ENCODE measurements at places on chromosomes 5 and 9.
A peak's percentile ranks its signal among the peaks of the same experiment; 100 is the strongest.

GRCh38 chr5:149632311-149633251, 51.3 kb downstream of the ARHGEF37 start:
- peak; percentile 70 for DNase-seq

DNA sequence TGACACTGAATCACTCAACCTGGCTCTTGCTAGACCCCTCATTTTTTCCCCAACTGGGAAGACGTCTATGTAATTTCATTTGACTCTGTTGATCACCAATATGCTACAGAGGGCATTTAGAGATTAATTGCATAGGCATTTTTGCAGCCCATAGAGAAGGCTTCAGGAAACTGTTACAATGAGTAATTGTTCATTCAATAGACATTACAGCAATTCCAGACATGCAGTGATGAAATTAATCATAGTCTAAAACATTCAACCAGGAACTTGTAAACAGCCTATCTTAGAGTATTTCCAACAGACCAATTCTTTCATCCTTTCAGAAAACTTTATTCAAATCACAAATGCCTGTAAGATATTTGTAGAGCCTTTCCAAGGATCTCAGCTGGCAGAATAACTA, 122.3 kb downstream of the MARCHF11 start:
- no peak for DNase-seq

DNA sequence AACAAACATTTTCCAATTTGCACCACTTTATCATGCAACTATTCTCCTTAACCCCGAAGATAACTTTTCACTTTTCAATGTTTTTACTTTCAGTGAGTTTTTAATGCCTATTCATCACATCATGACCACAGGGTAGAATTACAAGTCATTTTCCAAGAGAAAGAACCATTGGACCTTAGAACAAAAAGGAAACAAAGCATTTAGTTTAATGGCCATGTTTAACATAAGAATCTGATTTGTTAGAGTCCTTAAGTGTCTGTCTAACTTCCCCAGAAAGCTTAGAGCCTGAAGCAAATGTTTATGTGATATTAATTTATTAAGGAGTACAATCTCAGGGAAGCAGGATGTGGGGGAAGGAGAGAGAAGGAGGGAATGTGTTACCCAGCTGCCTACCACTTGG, 325.8 kb upstream of the RIOK2 start:
- DNase-seq: no peak

DNA sequence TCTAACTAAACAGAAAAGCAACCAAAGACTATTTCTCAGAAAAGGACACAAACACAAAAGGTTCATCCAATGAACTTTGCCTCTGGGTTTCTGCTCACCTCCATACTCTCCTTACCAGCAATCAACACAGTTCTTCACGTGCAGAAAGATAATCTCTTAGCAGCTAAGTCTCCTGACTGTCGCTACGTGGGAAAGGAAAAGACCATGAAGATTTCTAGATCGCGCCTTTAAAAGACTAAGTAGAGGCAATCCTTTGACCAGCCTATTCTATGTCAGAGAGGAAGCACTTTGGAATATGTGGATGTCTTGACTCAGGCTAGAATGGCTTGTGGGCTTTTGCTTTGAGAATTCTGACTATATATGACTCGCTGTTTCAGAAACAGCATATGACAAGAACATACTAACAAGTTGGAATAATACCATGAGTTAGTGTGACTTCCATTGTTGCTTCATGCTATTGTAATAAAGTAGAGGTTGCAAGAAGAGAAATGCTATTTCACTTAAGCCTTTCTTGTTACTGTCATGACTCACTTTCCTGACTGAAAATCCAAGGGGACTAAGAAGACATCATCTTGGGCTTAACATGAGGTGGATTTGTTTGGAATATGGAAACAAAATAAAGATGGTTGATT, 339.5 kb upstream of the RFX3 start:
- no peak for DNase-seq

DNA sequence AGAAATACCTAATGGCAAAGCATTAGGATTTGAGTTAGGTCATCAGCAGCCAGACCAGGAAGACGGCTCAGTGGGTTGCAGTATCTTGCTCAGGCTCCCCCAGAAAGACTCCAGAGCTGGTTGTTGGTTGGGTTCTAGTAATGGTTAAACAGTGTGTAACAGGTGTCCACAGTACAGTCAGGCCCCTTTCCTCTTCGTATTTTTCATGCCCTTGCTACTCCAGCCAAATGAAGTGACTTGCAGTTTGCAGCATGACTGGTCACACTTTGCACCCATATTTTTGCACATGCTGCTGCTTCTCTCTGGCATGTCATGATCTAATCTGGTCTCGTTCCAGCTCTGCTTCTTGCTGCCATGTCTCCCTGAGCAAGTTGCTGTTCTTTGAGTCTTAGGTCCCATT, 60.6 kb upstream of the TRPC7 start:
- DNase-seq: no peak

DNA sequence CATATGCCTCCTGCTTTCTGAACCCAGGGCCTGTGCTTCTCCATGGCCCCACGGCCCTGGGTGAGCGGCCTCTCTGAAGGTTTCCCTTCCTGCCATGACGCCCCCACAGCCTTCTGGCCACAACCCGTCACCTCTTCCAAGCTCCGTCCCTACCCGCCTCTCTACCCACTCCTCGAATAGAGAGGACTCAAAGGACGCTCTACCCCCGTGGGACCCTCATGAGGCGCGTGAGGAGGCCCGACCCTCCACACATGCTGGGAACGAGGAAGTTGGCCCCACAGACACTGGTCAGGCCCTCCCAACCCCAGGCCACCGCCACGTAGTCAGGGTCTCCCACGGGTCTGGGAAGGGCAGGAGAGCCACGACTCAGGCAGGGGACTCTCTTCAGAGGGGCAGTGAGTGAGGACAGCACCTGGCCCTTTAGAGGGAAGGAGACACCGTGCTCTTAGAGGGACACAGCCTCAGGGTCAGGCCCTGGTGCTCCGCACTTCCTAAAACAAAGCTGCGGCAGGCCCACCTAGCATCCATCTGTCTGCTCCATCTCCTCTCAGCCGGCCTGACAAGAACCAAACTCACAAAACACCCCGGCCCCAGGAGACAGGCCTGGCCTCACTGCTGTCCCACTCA, 5.3 kb downstream of the BRD3 start:
- DNase-seq: no peak

DNA sequence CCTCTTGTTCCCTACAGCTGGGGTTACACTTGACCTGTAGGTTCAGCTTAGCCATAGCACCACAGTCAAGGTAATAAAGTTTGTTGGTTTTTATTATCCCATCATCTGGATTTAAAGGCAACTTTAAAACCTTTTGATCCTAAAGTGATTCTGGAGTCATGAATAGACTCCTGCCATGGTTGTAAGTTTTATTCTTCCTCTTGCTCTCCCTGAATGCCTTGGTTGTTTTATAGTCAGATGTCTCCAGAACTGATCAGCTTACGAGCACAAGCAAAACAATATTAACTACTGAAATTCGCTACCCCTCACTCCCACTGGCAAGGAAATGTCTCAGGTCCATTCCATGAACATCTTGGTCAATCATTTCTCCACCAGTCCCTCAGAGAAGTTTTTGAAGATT, 1328.6 kb downstream of the PTPRD start:
- no peak for DNase-seq

- peak; percentile 22 for DNase-seq
Measured at GRCh38 chr9:101585740-101586139, 9.0 kb downstream of the PPP3R2 start.

GRCh38 chr5:62127098-62127736, 178.8 kb upstream of the KIF2A start:
- DNase-seq: no peak

DNA sequence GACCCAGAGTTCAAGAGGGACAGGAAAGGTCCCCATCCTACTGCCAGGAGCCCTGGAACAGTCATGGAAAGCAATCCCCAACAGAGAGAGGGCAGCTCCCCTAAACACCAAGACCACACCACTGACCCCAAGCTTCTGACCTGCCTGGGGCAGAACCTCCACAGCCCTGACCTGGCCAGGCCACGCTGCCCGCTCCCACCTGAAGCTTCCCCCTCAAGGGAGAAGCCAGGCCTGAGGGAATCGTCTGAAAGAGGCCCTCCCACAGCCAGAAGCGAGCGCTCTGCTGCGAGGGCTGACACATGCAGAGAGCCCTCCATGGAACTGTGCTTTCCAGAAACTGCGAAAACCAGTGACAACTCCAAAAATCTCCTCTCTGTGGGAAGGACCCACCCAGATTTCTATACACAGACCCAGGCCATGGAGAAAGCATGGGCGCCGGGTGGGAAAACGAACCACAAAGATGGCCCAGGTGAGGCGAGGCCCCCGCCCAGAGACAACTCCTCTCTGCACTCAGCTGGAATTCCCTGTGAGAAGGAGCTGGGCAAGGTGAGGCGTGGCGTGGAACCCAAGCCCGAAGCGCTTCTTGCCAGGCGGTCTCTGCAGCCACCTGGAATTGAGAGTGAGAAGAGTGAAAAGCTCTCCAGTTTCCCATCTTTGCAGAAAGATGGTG, 31.6 kb downstream of the CD180 start:
- DNase-seq: no peak

All from large intestine (tissue), 12 donors.